ENCODE measurements at places on chromosomes 6 and 20.

DNA sequence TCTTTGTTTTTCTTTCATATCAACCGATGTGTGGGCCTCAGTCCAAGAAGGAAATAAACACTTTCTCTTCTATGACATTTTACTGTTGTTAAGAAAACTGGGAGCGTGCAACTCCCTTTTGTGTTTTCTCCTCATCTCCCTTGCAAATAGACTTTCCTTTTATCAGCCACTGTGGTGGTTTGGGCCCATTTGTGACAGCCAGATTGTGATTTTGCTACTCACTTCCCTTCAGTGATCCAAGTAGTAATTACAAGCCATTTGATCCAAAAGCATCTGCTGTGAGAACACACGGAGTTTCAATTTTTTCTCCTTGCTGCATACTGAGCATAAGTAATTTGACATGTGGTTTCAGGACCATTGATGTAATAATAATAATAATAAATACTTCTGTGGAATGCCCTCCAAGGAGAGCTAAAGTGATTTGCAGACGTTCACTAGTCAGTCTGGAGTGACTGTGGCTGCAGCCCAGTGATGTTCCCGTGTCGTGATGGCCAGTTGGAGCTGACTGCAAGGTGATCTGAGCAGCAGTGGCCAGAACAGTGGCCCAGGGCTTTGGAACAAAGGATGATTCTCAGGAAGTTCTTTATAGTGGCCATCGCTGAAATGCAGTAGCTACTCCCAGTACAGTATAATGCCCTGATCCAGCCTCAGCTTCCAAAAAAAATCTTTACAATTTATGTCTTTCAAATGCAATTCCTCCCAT is 91.9 kb upstream of the CLDN20 start:
- no peak for DNase-seq

DNA sequence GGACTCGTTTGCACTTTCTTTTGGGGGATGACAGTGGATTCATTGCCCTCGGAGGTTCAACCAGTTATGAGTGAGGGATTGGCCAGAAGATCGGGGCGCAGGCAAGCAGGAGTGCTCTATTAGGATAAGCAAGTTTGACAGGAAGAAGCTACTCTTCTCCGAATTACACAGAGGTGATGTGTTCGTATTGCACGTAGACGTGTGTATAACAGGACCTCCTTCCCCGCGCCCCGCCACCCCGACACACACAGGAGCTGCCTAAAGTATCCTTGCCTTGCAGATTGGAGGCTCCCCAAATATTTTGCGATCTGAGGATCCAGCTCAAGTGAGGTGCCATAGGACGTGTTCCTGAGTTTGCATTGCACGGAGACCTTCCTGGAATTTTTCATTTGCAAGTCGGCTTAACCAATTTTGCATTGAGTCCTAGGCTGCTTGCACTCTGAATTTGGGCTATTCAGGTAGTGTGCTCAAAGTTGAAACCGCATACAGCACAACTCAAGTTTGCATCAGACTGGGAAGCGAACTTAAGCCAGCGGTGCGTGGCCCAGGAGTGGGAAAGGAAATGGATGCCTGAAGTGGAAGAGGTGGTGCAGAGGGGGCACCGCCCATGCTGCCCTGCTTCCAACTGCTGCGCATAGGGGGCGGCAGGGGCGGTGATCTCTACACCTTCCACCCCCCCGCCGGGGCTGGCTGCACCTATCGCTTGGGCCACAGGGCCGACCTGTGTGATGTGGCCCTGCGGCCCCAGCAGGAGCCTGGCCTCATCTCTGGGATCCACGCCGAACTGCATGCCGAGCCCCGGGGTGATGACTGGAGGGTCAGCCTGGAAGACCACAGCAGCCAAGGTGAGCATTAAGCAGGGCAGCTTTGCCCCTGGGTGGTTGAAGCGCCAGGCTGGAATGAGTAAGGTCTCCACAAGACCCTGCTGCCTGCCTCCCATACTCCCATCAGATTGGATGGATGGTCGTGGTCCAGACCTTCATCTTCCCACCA is 770 bp downstream of the TCF19 start:
- DNase-seq = peak; percentile 12

DNA sequence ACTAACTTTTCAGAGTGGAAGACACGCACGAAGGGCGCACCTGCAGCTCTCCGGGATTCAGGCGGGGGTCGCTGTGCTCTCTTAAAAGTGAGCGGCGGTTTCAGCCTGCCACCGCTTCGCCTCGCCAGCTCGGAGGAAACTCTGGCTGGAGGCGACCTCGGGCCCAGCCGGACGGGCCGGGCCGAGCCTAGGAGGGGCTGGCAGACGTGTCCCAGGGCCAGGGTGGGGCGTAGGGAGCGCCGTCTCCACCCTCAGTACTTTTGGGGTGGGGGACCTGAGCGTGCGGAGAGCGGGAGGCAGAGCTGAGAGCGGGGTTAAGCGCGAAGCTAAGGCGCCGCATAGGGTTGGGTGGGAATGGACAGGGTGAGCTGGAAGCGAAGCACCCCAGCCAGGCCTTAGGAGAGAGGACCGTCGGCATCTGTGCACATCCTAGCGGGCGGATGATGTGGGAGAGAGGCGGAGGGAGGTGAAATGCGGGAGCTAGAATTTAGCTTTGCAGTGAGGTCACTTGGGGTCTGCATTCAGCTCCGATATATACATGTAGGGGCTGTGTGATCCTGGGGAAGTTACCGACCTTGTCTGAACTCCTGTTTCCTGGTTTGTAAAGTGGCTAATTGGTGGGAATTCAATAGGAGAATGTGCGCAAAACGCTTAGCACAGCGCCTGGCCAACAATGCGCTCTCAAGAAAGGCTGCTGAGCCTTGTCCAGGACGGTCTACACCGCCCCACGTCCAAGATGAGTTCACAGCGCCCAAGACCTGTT is 6.5 kb upstream of the TFAP2A start:
- DNase-seq = no peak

DNA sequence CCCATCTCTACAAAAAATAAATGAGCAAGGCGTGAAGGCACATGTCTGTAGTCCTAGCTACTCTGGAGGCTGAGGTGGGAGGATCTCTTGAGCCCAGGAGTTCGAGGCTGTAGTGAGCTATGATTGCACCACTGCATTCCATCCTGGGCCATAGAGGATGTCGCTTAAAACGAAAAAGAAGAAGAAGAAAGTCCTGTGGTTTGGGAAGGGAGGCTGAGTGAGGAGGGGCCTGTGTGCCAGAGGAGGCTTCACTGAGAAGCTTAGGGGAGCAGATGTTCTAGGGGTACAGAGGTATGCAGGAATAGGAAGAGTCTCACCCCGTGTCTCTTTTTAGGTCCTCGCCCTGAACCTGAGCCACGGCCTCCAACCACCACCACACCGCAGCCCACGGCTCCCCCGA is 4.2 kb downstream of the MMP9 start:
- no peak for DNase-seq

DNA sequence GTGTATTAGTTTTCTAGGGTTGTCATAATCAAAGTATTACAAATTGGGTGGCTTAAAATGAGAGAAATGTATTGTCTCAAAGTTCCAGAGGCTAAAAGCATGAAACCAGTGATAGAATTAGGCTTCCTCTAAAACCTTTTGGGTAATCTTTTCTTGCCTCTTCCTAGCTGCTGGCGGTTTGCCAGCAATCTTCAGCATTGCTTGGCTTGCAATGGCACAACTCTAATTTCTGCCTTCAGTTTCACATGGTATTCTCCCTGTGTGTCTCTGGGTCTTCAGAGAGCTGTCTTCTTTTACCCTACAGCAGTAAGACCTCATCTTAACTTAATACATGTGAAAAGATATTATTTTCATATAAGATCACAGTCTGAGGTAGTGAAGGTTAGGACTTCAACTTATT is 479.1 kb upstream of the GJE1 start:
- DNase-seq = no peak

Data from NCI-H345 (cell line).